Activated CD4-positive, alpha-beta memory T cell treated with anti-CD3 and anti-CD28 coated beads, Interleukin-2, amount 10 ng/mL, durations not matched to agents 7 days and 5 days (primary cell): ENCODE measurements at places on chromosomes 16 and 17.

DNA sequence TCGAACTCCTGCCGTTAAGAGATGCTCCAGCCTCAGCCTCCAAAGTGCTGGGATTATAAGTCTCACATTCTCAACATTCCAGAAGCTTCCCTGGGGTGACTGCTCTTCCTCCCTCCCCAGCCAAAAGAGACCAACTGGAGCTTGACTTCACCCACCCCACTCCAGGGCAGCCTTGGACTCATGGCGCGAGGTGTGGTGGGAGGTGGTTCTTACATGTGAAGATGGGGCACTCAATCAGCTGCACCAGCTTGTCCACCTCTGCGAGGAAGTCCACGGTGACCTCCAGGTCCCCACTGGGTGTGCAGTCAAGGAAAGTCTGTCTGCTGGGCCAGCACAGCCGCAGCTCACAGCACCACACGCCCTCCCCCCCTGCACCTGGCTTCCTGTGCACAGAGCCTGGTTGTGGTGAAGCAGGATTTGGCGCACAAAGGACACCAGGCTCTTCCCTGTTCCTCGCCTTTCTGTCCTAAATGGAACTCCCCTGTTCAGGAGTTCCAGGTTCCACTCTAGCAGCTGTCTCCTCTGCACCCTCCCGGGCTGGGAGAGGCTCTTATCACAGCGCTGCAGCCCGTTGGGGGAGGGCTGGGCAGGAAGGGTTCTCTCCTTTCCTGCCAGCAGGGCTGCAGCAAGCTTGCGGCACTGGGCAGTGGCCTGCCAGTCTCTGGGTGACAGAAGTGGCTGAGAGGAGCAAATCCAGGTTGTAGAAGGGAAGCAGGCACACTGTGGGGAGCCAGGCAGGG is 9.6 kb upstream of the MTSS2 start:
- DNase-seq, result peak; percentile 48

- DNase-seq, result no peak
These were observed 2.5 kb upstream of the METRNL start for GRCh38 chr17:83076938-83077337.

DNA sequence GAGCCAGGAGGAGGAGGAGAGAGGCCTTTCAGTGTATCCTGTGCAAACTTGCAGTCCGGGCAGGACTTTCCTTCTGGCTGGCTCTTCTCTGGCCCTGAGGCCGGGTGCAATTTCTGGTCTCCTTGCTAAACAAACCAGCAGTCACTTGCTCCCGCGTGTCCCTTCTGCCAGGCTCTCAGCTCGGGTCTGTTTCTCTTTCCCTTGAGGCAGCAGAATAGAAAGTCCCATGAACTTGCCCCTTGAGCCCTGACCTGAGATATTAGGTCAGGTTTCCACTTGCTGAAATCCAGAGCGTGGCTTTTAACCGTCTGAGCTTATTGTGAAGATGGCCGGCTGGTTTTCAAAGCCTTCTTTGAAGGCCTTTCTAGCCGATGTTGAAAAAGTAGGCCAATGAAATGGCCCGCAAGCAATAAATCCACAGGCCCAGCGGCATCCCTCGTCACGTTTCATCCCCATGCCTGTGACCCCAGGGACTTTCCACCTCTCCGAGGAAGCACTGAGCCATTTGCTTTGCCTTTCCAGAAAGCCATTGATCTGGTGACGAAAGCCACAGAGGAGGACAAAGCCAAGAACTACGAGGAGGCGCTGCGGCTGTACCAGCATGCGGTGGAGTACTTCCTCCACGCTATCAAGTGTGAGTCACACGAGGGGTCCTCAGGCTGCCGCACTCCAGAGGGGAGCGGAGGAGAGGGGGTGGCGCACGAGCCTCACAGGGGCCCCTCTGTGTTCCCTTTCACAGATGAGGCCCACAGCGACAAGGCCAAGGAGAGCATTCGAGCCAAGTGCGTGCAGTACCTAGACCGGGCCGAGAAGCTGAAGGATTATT is 4.5 kb downstream of the VPS4A start:
- DNase-seq, result no peak

DNA sequence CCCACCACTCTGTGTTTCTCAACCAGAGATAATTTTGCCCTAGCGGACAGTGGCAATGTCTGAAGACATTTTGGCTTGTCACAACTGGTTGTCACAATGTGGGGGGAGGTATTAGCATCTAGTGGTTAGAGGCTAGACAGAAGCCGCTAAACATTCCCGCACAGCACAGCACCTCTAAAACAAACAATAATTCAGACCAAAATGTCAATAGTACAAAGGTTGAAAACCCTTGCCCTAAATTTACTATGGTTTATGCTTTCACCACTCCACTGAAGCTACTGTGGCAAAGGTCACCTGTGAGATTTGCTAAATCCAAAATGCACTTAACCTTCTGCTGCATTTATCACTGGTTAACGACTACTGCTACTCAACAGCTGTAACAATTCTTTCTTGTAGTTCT is 14.1 kb downstream of the NUP88 start:
- DNase-seq, result no peak

DNA sequence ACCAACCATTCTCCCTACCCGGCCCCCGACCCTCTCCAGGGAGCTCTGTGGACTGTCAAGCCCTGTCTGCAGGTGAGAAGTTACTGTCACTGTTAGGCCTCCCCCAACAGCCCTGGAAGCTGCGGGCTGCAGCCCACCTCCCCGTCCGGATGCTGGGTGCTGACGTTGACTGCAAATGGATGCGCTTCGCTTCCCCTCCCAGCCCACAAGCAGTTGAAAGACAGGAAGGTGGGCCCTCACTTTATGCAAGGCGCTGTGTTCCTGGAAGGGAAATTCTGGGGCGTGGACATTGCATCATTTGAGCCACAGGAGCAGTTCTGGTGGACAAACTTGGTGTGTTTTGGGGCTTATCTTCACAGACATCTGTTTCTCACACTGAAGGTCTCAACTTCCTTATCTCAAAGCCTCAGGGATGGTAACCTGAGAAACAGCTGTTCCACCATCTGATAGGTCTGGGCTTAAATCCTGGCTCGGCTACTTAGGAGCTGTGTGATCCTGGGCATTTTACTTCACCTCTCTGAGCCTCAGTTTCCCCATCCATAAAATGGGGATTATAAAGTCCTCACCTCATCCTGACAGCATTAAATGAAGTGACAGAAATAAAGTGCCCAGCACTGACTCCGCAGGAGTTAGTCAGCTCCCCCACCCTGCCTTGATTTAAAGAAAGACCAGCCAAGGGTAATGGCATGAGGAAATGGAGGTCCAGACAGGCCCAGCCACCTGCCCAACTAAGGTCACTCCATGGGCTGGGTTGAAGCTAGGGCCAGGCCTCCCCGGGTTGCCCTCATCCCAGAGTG is 4.6 kb upstream of the DRC7 start:
- DNase-seq, result peak; percentile 64

GRCh38 chr16:85798901-85799496 is 345 bp downstream of the EMC8 start:
- DNase-seq, result peak; percentile 40

DNA sequence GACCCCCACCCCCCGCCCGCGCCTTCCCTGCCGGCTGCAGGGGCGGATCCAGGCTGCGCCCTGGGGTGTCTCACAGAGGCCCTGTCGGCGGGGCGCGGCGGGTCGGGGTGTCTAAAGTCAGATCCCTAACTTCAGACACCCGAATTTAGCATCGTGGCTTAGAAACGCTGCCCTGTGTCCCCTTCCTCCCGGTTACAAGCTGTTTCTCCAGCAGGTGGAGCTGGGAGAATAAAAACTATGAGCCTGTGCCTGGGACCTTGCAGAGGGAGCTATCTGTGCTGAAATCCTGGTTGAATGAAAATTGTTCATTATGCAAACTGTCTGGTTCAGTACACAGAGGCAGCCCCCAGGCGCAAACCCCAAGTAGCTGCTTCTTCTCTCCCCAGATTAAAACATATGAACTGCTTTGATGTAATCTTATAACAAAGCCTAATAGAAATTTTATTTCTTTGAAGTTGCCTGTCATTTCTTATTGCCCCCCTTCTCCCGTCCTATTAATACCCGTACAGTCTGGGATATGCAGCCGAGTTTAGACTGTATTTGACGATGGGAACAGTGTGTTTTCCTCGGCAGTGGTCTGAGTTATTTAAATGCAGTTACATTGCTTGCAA is 79.0 kb downstream of the RPA1 start:
- DNase-seq, result peak; percentile 46

DNA sequence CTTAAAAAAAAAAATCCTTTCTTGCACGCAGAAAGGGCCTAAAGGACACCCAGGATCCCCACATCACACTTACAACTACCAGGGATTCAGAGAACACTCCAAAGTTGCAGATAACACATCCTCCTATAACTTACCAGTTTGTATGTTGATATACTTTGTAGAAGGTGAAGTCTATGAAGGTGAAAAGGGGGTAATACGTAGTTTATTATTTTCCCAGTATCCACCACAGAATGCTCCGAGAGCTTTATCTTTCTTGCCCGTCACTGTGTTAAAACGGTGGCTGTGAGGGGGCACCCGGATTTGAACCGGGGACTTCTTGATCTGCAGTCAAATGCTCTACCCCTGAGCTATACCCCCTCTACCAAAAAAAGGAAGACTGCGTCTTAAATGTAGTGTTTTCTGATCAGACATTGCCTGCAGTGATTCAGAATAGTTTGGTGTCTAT is 7.9 kb upstream of the RPL23 start:
- DNase-seq, result no peak

GRCh38 chr16:23855010-23855409 is 19.2 kb downstream of the PRKCB start:
- DNase-seq, result no peak

GRCh38 chr16:11354733-11355574 is 9.7 kb downstream of the RMI2 start:
- DNase-seq, result peak; percentile 85

DNA sequence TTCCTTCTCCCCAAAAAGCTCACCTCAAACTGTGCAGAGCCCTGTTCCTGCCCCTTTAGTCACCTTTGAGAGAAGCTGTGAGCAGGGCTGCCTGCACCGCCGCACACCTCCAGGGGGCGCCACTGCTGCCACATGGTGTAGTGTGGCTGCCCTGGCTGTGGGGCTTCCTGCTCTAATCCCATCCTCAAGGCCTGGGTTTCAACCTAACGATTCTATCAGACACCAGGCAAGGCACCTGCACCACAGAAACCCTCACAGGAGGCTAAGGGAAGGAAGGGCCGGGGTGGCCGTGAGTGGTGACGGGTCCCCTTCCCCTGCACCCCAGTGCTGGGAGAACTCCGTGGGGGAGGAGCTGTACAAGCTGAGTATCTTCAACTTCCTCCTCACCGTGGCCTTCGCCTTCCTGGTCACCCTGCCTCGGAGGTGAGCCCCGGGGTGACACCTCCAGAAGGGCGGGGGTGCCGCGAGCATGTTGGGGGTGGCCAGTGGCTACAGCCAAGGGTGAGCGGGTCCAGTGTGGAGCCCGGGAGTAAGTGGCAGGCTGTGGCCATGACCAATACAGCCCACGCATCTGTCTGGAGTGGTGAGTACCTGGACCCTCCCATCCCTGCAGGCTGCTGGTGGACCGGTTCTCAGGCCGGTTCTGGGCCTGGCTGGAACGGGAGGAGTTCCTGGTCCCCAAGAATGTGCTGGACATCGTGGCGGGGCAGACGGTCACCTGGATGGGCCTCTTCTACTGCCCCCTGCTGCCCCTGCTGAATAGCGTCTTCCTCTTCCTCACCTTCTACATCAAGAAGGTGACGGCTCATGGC is 7.0 kb downstream of the TMC8 start:
- peak; percentile 60 for DNase-seq

GRCh38 chr16:66741169-66741900 is 10.1 kb downstream of the DYNC1LI2 start:
- no peak for DNase-seq

GRCh38 chr17:59790910-59791309 is 83.5 kb downstream of the VMP1 start:
- DNase-seq, result no peak

DNA sequence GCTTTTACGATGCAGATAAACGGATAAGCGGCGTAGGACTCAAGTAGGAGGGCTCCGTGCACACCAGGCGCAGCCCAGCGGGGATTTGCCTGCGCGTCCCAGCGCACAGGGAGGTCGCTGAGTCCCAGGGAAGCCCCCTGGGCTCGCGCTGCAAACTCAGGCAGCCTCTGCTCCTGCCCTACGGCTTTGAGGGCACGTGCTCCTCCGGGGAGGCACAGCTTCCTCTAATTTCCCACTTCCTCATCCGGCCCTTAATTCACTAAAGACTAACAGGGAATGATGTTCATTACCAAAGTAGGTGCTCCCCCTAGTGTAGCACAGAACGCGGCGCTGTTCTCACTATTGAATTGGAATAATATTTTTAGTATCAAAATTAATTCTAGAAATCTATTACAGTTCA is 825.4 kb downstream of the KCNJ18 start:
- no peak for DNase-seq

DNA sequence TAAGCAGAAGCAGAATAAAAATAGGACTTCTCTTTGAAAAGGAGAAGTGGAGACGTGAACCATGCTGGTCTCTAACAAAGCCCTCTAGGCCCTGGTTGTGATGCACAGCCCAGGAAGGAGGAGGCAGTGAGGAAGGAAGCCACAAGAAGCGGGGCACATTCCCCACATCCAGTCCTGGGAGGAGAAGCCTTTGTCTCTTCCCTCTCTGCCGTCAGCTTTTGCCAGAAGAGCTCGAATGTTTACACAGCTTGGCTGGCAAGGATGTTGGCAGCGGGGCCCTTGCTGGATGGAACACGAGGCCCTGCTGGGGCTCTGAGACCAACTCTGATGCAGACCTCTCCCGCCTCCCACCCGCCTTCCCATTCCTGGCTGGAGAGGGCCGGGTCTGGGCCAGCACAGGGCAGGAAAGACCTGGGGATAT is 91.3 kb downstream of the MAF start:
- no peak for DNase-seq

DNA sequence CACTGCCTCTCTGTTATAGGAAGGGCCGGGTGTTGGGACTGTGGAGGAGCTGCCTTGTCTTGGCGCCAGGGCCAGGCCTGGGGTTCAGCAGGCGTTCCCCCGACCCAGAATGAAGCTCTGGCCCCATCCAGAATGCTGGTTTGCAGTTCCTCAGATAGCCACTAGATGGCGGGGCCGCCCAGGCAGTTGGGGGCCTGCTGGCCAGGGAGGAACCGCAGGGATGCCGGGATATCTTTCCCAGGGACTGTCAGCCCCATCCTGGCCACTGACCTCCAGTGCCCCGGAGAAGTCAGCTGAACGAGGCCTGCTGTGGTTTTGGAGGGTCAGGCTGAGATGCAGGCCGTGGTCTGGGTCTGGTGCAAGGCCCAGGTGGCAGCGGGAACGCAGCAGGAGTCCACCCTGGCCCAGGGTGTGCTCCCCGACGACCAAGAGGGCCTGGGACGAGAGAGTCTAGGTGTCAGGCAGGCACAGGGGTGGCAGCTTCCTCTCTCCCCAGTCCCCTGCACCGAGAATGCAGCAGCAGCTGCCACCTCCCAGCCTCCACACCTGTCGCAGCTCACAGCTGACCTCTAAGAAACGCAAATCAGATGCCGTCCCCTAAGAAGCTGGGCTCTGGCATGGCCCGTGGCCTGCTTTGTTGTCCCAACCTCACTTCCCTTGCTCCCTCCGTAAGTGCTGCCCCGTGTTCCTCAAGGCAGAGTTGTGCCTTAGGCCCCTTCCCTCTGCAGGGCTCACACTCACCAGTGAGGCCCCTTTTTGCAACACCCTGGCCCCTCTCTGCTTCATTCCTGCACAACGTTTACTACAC is 51.2 kb downstream of the RMI2 start:
- DNase-seq, result peak; percentile 66
